ENCODE measurements at places on chromosomes 2 and 18. TPM values are rescaled to one million over a fixed set of nuclear protein-coding genes. Genes with fewer than 3 reads are reported as not detected.

DNA sequence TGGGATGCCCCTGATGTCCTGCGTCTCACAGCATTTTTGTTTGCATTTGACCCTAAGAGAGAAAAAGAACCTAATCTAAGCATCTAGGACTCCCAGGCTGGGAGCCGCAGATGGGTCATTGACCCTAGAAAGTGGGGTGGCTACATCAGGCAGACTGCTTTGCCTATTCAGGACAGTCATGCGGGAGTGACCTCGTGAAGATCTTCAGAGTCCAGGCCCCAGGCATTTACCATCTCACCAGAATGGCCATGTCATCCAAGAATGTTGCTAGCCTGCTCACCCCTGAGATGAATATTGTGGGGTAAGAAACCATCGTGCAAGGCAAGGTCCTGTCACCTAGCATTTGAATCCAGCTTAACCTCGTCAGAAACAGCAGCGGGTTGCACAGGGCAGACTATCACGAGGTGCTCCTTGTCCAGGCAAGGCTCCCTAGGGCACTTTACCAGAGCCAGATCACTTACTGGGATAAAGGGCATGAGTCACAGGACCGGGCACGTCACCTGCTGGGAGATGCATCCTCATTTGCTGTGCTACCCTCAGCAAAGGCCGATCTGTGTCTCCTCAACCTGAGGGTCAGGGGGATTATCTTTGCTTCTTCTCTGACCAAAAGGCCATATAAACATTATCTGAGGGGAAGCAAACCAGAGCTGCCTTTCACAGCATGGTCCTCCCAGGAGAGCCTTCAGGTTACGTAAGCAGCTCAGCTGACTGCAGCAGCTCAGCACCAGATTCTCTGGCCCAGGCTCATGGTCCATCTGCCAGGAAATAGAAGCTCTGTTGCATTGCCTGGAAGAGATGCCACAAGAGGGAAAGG, 162.3 kb downstream of the ACKR3 start:
- no peak for DNase-seq

DNA sequence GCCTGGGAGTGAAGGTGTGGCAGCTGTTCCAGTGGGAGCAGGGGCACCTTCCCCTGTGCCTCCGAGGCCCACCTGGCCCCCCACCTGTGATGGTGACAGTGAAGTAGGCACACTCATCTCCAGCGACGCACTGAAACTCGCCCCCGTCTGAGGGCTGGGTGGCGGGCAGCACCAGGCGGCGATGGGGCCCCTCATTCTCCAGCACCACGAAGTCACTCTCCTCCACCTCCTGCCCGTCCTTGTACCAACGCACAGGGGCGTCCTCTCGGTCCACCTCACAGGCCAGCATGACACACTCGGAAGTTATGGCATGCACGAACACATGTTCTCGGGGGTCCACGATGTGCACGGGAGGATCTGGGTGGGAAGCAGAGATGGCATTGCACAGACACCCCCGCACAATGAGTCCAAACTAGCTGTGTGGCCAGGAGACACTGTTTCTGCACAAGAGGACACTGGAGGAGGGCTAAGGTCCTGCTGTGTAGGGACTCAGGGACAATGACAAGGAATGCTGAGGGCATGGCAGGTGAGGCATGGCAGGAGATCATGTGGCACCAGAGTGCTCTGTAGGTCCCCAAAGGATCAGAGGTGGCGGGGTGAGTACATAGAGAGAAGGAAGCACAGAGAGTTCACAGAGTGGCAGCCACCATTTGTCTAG, 7.9 kb downstream of the OBSL1 start:
- DNase-seq, result no peak

DNA sequence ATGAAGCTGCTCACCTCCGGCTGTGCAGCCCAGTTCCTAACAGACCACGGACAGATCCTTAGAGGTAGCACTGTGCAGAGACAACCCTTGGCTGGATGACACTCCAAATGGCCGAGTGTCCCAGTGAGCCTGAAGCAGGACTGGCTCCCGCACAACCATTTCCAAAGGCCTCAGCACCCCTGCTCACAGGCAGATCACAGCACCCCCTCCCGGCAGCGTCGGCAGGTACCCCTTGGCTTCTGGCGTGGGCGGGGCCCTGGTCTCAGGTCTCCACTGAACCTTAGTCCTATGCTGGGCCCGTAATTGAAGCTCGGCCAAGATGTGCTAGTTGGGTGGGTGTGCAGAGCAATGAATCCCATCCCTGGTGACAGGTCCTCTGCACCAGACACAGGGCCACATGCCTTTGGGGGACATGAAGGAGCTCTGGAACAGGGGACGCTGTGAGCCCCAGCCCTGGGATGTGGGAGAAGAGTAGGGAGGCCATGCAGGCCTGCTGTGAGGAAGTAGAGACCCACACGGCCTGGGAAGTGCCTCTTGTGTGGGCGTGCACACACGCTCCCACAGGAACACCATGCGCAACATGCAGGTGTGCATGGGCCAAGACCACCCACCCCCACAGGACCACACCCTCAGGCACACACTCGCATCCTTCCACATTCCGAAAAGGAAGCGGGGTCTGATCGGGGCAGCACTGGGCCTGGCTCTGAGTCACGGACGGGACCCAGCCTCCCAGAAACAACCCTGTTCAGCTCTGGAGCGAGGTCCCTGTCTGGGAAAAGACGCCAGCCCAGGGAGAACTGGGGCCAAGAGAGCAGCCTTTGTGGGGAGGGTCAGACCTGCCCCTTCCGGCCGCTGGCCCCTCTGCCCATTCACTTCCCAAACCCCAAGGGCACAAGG, 2.8 kb downstream of the DUSP2 start:
- no peak for DNase-seq

- DNase-seq, result no peak
These were observed 152.4 kb downstream of the ZFP36L2 start for GRCh38 chr2:43074052-43074451.

GRCh38 chr2:85566265-85566664, 5.0 kb upstream of the GGCX start:
- DNase-seq, result no peak

GRCh38 chr2:23492921-23493320, 107.9 kb downstream of the KLHL29 start:
- DNase-seq, result peak; percentile 85

- no peak for DNase-seq
These were observed at the start of gene TET3 for GRCh38 chr2:73984203-73984921. TSS of gene TET3 (plus strand) at chr2:73984910. CDS start at chr2:73986404, 1,494 bp downstream.

- DNase-seq, result no peak
These were observed 300.1 kb upstream of the NXPH2 start for GRCh38 chr2:139080244-139080643.

GRCh38 chr2:105858868-105859693, 114.4 kb downstream of the NCK2 start:
- peak; percentile 31 for DNase-seq

DNA sequence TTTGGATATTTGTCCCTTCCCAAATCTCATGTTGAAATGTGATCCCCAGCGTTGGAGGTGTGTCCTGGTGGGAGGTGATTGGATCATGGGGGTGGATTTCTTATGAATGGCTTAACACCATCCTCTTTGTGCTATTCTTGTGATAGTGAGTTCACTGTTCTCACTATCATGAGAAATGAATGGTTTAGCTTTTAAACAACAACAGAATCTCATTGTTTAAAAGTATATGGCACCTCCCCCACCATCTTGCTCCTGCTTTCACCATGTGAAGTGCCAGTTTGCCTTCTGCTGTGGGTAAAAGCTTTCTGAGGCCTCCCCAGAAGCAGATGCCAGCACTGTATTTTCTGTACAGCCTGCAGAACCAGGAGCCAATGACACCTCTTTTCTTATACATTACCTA, 38.1 kb downstream of the KIAA1328 start:
- no peak for DNase-seq

DNA sequence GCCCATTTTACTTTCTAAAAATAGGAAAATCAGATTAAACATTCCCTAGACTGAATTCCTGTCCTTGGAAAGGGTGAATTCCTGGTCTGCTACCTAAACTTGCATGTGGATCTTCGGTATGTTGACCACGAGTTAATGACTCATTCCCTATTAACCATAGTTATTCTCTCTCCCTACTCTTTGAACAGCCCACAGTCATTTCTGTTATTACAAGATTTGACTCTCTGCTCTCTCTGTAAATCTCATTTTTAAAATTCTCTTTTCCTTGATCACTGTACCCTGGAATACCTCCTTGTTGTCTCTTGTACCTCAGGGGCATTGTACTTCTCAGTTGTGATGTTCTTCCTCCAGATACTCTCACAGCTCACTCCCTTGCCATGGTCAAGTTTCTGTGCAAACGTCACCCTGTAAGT, 92.0 kb upstream of the GULP1 start:
- peak; percentile 93 for DNase-seq

DNA sequence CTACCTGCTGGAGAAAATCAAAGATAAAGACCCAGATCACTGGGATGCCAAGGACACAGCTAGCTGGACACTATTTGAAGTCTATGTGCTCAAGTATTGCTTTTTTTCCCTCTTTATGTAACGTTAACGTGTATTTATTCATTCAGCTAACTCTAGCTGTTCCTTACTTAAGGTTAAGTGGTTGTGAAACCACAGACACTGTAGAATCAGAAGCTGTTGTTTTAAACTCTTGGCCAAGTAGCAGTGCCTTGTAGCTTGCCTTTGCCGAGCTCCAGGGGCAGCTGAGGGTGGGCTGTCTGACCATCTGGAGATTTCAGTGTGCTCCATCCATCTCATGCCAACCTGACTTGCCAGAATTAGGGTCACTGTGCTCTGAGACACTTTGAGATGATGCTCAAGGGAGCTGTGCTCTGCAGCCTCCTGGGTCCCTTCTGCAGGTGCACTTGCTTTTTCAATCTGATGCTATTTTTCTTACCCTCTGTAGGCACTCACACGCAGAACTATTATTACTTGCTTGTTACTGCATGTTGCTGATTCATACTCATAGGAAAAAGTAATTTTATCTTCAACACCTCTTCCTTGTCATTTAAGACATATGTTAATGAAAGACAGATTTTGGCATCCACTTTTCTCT, 116.2 kb downstream of the METTL8 start:
- no peak for DNase-seq

GRCh38 chr2:109143214-109144187, 14.5 kb downstream of the SH3RF3 start:
- no peak for DNase-seq

GRCh38 chr18:57095884-57096283, 51.0 kb upstream of the BOD1L2 start:
- DNase-seq, result no peak

DNA sequence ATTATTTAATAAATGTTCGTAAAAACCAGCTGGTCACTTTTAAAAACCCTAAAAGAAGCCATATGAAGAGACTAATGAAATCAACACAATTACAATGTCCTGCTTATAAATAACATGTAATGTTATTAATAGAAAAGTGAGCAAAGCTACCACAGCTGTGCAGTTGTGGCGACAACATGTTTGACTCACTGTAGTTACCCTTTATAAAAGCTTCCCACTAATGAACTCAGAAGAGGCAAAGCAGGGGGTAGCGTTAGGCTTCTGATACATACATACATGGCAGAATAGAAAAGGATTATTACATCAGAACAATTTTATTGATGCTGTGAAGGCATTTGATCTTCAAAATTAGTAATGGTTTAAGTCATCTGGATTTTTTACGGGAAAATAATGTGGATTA, 219.7 kb downstream of the SLC4A10 start:
- DNase-seq, result no peak

GRCh38 chr2:169871994-169872393, 44.7 kb downstream of the UBR3 start:
- no peak for DNase-seq

- peak; percentile 38 for DNase-seq
These were observed 26.1 kb downstream of the KCTD18 start for GRCh38 chr2:200483729-200484198.

GRCh38 chr18:60202708-60203107, 169.9 kb downstream of the MC4R start:
- no peak for DNase-seq

GRCh38 chr2:157431176-157431575, 12.7 kb downstream of the CYTIP start:
- no peak for DNase-seq

- DNase-seq, result no peak
These were observed 46.0 kb upstream of the RIT2 start for GRCh38 chr18:43161528-43161927.

DNA sequence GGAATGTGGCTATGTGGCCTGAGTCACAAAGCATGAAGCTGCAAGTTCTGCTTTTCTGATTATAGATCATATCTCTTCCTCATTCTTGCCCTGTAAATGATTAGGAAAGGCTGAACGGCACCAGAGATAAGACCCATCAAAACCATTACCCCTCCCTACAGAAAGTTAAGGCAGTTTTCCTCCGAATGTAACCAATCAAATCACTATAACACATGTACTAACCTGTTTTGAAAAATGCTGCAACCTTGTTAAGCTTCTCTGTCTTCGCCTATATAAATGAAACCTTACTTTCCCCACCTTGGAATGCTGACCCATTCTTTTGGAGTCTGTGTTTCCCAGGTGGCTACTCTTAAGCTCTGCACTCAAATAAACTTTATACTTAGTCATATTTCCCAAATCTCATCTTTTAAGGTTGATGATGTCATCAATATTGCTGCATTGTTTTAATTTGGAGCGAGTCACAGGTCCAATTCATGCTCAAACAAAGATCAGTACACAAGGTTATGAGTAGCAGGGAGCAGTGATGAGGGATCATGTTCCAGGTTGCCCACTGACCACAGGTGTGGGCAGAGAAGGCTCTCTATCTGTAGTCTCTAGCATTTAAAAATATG, 662.3 kb downstream of the IRS1 start:
- DNase-seq, result peak; percentile 100

DNA sequence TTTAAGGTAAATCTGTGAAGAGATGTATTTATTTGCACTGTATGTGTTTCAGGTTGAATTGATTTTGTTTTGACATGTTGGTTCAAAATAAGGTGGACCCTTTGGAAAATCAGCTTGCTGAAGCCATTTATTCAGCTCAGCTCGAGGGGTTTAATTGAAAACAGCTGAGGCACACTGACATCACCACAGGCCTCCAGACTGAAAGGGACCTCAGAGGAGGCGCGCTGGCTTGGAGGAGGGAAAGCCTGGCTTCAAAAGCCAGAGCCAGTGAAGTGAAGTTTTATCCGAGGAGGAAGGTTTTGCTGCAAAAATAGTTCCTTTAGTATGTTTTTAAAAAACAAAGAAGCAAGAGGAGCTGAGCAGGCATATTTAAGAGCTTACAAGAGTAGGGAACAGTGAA, 26.9 kb upstream of the DNMT3A start:
- DNase-seq, result no peak

- DNase-seq, result no peak
These were observed 11.2 kb upstream of the NABP1 start for GRCh38 chr2:191666732-191667131.

The AGXT gene
- polyA plus RNA-seq, result not detected

The NEB gene
- polyA plus RNA-seq, result not detected

The EGR4 gene
- polyA plus RNA-seq, result not detected

The DSEL gene
- 0.95 TPM for polyA plus RNA-seq

The XDH gene
- polyA plus RNA-seq, result 6.6 TPM

The B3GNT7 gene
- 0.07 TPM for polyA plus RNA-seq

The TUBA4B gene
- 0.07 TPM for polyA plus RNA-seq

The LIMS2 gene
- 0.30 TPM for polyA plus RNA-seq

The GALNT5 gene
- 4.4 TPM for polyA plus RNA-seq

The AQP4 gene
- polyA plus RNA-seq, result not detected

The RGPD8 gene
- polyA plus RNA-seq, result 0.18 TPM

The AP1S3 gene
- 2.5 TPM for polyA plus RNA-seq

The CCDC121 gene
- polyA plus RNA-seq, result 0.46 TPM

The PUM2 gene
- polyA plus RNA-seq, result 9.5 TPM

The IGFBP5 gene
- 0.19 TPM for polyA plus RNA-seq

The UGT1A8 gene
- polyA plus RNA-seq, result not detected

The ACMSD gene
- polyA plus RNA-seq, result not detected

Data from foreskin keratinocyte (primary cell).